ENCODE measurements at places on chromosomes 6 and 20.

DNA sequence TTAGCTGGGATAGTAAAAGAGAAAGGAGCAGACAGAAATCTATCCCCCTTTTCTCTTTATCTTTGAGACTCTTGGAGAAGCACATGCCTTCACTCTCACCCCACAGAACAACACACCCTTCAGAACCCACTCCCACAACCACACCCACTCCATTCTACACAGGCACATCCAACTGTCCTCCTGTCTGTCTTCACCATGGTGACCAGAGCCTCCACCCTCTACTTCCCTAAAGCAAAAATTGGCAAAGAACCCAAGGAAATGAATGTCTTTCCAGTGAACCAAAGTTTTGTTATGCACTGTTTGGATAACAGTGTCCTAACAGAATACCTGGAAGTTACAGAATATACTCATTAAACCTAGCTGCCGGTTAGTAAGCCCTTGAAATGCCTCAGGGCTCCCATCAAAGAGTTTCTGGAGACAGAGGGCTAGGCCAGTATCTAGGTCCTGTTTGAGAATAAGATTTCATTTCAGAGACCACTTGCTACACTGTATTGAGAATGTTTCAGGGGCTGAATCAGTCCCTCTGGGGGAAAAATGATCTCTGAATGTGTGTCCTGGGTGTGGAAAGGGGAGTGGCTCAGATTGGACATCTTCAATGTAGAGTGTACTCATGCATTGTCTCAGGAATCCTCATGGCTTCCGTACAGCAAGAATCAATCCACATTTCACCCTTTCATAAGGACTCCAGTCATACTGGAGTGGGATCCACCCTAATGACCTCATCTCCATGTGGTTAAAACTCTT lies 101.1 kb downstream of the LY86 start:
- peak; percentile 74 for DNase-seq

DNA sequence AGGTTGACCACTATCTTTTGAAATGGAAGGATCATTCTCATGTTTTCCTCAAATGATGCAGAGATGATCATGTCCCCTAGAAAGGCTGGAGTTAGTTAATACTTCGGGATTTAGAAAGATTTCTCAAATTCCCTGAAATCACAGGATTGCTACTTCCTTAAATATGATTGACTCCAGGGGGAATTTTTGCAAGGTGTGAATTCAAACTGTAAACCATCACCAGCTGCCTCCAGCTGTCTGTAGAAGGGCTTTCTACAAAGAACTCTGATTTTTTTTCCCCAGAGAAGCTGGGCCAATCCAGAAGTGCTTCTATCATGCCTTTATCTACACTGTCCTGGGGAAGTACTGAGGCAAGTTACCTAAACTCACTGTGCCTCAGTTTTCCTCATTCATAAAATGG lies 114.5 kb downstream of the EDN1 start:
- DNase-seq = no peak

- no peak for DNase-seq
These were observed 16.4 kb downstream of the ABT1 start for GRCh38 chr6:26613201-26613600.

- DNase-seq = peak; percentile 53
These were observed 150.8 kb downstream of the ZMYND8 start for GRCh38 chr20:47205577-47206123.

DNA sequence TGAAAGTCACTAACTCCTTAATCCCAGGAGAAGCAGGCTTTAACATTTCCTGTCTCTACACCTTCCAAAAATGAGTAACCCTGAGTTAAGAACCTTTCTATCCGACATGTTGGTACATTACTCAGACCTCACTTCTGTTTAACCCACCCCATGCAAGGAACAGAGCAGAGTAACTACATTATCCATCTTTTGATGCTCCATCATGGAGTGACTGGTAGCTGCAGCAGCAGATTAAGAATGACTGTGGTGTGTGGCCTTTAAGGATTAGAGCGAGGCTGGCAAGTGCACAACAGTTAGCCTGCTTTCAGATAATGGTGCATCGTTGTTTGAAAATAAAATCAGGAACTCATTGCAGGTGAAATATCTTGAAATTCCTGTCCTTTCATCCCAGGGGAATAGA lies 2.0 kb downstream of the TRAF3IP2 start:
- peak; percentile 45 for DNase-seq

- no peak for DNase-seq
These were observed 19.6 kb downstream of the NT5E start for GRCh38 chr6:85469276-85470022.

DNA sequence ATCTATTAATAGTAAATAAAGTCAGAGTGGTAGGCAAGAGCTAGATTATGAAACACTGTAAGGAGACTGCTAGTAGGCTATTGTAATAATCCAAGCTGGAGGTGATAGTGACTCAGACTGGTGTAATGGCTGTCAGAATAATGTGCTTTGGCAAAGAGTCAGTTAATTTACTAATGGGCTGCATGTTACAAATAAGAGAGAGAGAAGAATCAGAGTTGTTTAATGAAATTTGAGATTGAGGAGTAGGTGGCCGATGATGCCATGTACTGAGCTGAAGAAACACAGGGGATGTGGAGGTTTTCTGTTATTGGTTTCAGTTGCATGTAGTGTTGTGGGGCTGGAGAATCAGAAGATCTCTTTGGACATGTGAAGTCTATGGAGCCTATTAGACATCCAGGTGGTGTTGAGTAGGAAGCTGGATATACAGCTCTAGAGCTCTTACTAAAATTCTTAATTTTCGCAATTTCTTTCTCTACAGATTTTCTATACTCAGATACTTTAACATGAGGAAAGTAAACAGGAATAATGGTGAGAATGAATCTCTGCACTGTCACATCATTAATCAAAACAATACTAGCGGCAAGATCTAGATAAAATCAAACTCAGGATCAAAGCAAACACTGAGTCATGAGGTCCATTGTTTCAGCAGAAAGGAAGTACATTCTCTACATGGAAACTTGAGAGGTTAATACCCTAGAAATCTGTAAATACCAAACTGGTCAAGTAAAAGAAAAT lies 167.7 kb downstream of the SIM1 start:
- DNase-seq = no peak

DNA sequence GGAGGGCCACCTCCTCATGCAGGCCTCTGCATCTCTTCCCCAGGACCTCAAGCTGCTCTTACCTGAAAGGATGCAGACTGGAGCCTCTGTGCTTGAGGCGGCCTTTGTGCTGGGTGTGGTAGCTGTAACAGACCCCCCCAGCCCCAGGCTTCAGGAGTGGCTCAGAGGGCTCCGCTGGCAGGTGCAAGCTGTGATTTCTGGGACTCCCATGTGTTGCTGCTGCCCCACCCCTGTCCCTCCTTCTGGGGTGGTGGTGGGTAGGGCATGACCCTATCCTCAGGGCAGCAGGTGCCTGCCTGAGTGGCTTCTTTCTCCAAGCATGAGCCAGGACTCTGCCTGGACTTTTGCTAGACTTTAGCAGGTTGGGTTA lies 121.2 kb downstream of the SULF2 start:
- no peak for DNase-seq

DNA sequence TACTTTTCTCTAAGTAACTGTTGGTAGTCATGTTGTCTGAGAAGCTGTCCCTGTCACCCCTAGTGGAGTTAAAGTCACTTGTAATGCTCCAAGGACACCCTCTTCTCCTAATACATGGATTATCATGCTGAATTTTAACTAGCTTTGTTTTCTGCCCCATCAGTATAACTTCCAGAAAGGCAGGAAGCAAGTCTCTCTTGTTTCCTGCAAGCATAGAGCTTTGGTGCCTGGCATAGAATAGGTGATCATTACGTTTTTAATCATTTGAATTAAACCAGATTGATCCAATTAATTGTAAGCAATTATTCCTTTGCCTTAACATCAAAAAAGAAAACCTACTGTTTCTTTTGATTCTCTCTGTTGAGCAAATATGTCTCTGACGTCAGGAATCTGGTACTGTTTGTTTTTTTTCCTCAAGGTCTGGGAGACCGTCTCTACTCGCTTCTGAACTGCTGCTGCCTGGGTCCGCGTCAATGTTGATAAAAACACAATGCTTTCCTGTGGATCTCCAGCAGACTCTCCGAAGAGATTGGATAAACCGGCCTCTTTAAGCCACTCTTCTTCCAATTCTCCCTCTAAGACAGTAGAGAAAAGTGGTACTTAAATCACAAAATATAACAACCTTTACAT lies 71.8 kb downstream of the ARHGAP18 start:
- DNase-seq = no peak

DNA sequence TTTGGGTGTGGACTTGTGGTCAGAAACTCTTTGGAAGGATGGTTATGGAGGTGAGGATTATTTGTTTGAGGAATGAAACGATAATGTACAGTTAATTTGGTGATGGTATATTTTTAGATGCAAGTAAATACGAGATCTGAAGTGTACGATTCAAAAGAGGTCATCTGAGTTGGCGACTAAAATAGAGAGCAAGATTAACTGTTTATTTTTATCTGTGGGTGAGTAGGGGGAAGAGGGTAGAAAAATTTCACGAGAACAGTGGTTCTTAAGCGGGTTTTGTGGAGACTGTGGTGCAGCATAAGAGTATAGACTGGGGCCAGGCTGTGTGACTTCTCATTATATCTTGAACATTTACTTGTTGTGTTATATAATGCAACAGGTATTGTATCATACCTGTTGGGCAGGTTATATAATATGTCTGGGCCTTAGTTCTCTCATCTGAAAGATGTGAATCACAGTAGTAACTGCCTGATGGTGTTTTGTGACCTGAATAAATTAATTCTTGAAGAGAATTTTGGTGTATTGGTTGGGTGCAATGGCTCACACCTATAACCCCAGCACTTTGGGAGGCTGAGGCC lies 171.2 kb downstream of the JARID2 start:
- DNase-seq = no peak

DNA sequence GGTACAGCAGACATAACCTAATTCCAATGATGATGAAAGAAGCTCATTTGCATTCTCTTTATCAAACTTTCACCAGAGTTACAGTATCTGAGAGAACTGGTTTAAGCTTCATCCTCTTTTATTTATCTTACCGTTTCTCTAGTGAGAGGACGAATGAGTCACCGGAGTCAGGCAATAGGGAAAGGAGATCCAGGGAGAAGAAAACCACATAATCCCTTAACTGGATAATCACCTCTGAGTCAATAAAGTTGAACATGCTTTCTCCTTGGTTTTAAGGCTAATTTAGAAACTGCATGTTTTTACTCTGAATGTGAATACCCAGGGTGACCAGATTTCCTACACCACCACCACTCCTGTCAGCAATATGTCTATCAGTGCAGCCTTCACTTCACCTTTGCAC lies 313.7 kb upstream of the TBX18 start:
- no peak for DNase-seq

DNA sequence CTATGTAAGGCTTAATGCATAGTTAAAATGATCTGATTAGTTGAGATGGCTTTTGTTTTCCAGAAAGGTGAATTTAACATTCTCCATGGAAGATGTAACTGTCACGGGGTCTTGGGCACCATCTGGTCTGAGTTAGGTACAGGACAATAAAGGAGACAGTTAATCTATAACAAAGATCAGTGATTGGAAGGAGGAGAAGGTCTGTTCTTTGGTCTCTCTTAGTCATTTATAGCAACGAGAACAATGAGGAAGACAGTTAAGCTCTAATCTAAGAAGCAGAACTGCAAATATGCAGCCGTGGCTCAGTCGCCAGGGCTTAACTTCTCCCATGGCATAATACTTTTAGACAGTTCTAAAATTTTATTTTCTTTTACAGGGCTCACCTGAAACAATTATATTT lies 405.5 kb upstream of the SULF2 start:
- no peak for DNase-seq

- DNase-seq = no peak
These were observed 13.9 kb upstream of the TNFRSF6B start for GRCh38 chr20:63682384-63683139.

DNA sequence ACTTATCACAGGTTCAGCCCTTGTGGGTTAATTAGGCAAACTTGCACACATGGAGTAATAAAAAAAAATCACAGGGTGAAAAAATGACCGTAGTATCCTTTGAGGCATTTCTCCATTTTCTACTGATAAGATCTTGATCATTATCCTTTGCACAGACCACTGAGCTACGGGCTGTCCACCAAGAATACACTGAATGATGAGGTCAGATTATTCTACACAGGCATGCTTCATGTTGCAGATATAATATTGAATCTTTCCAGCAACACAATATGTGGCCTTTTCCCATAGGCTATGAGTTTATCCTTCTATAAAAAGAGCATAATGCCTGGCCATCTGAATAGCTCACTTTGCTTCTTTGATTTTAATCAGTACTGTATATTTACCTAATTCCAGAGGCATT lies 168.9 kb downstream of the FRK start:
- no peak for DNase-seq

GRCh38 chr6:166556336-166556735 lies 30.1 kb downstream of the RAMACL start:
- no peak for DNase-seq

DNA sequence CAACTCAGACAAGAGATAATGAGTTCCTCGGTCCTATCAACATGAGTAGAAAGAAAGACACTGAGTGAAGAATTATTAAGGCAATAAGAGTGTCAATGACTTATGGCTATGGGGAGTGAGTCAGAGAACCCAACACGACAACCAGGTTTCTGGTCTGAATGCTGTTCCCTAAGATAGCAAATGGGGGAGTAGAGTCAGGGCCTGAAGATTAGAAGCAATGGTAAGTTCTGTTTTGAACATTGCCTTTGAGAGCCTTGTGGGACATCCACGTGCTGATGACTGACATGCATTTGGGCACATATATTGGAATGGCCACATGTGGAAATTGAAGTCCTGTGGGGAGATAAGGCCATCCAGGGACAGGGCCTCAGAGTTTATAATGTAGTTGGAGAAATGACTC lies 254.4 kb upstream of the TCF21 start:
- DNase-seq = no peak

- DNase-seq = no peak
These were observed 177.9 kb downstream of the FRK start for GRCh38 chr6:115882771-115883170.

DNA sequence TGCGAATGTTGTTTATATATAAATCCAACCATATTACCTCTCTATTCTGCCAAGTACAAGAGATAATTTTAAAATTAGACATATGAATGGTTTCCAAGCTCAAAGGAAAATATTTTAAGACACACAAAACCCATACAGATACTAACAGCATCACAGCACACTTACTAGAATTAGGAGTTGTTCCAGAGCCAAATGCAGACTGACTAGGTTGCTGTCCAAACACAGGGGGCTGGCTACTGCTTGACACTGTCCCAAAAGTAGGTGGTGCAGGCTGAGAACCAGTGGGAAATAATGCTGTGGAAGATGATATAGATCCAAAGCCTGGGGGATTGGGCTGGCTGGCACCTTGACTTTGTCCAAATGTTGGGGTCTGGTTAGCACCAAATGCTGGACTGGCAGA lies 24.3 kb downstream of the FAM8A1 start:
- no peak for DNase-seq

DNA sequence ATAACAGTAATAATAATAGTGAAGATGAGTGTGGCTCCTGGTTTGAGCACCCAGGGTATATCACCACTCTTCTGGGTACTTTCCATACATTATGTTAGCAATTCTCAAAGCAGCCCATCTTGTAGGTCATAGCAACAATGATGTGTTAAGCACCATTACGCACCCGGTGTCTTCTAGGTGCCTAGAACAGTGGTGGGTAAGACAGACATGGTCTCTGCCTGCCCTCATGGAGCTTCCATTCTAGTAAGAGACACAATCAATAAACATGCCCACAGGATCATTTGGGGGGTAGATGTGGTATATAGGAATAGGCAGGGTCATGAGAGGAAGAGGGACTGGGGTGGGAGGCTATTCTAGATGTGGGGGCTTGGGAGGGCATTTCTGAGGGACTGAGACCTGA lies 21.0 kb upstream of the OCSTAMP start:
- DNase-seq = no peak

All from hematopoietic multipotent progenitor cell treated with erythropoietin and hydrocortisone succinate and interleukin-3 and kit ligand, for 8 days (in vitro differentiated cells).